Fibroblast of upper back skin (primary cell): ENCODE measurements at places on chromosomes 7 and 10.

GRCh38 chr7:139619367-139619657, 95.8 kb downstream of the CLEC2L start:
- DNase-seq: peak; percentile 87

DNA sequence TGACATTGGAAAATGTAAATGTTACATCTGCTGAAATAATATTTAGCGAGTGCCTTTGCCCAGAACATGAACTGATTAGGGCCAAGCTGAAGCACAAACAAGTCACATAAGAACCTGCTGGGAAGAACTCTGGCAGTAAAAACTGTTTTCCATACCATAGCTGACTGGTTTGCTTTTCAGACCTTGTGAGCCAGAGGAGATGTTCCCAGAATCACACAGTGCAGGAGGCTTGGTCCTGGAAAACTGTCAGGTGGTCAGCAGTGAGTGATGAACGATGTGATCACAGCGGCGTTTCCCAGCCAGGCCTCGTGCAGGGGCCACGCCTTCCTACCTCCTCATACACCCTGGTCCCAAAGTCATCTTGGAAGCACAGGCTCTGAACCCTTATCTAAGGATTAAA, 164.2 kb upstream of the EEPD1 start:
- DNase-seq: no peak

DNA sequence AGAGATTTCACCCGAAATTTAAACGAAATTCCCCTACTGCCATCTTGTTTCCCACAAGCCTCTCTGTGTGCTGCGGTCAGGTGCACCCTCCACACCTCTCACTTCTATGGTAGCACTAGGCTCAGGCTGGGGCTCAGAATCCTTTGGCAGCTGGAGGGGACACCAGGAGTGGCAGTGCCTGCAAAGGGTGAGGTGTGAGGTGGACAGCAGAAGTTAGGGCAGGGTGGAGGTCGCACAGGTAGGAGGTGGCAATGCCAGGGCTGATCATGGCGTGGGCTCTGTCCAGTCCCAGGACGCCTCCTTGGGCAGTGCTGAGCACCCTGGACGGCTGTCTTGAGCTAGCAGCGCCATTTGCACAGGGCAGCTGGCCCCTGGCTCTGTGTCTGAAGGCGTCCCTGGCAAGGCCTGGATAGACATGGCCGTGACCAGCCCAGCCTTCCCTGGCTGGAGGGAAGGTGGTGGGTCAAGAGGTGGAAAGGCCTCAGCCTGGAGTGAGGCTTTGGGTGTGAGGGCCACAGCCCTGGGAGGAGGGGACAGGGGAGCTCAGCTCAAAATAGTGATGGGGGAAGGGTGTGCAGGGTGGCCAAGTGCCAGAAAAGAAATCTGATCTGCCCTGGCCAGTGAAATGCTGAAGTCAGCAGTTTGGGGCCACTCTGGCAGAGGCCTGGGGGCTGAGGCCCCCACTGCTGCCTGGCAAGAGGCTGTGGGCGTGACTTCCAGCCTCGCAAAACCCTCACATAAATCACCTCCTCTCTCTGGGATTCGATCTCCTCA, 40.0 kb downstream of the ZCCHC24 start:
- peak; percentile 62 for DNase-seq

- peak; percentile 43 for DNase-seq
Observed at GRCh38 chr10:106540645-106541044, 623.9 kb downstream of the SORCS1 start.
